ENCODE measurements at places on chromosomes 12 and 14.

DNA sequence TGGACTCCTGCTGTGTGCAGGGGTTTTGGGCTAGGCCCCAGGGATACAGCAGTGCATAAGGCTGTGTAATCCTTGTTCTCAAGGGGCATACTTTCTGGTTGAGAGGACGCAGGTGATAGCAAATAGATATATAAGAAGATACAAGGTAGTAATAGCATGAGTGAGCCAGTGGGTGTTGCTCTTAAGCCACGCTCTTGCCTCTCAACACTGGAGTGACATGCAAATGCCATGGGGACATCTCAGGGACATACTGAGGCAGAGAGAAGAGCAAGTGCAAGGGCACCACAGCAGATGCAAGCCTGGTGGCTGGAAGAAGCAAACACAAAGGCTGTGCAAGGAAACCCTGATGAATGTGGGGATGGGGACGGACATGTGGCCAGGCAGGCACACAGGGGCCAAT lies 223.3 kb downstream of the CHST11 start:
- peak; percentile 23 for DNase-seq

DNA sequence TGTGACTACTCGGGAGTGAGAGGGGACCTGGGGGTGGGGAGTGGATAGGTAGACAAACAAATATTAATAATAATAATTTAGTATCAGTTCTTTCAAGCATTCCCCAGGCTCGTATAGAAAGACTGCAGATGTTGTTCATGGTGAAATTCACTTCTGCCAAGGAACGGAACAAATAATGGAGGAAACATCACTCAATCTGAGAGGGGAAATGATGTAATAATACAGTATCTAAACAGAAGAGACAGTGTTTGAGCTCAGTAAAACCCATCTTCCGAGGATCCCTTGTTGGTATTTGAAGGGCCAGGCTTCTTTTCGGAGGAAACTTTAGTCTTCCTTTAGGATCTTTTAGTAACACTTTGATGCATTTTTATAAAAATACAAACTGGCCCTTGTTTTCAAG lies 114.2 kb downstream of the KCNK10 start:
- DNase-seq: no peak

GRCh38 chr12:104571328-104571727 lies 114.6 kb downstream of the CHST11 start:
- DNase-seq: peak; percentile 56

- DNase-seq: no peak
These were observed 68.0 kb downstream of the NIN start for GRCh38 chr14:50762931-50763300.

GRCh38 chr12:26469421-26470180 lies 274.2 kb downstream of the SSPN start:
- DNase-seq: no peak

- no peak for DNase-seq
These were observed 38.3 kb upstream of the FAR2 start for GRCh38 chr12:29110506-29111442.

DNA sequence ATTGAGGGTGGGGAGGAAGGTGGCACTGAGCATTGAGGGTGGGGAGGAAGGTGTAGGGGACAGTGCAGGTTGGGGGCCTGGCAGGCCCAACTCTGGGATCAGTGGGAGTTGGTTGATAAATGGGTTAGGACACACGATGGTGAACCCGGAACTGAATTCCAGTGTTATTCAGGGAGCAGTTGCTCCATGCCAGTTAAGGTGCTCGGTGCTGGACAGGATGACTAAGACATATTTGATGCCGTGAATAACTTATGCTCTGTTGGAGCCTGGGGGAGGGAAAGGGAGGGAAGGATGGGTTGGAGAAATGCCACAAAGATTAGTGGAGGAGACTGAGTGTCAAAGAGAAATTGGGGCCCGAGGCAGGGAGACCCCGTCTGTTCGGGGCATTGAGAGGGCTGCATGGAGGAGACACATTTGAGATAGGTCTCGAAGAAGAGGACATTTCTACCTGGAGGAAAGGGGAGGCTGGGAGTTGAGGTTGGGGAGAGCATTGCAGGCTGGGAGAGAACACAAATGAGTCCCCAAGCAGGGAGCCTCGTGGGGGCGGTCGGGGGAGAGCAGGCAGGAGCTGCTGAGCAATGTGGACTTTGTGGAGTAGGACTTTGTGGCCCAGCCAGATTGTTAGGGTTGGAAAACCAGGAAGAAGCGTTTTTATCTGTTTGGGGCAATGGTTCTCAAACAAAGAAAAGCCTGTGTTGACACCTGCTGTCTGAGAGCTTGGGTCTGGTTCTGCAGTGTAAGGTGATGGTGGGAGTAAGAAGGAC lies 65.3 kb downstream of the IQSEC3 start:
- no peak for DNase-seq

DNA sequence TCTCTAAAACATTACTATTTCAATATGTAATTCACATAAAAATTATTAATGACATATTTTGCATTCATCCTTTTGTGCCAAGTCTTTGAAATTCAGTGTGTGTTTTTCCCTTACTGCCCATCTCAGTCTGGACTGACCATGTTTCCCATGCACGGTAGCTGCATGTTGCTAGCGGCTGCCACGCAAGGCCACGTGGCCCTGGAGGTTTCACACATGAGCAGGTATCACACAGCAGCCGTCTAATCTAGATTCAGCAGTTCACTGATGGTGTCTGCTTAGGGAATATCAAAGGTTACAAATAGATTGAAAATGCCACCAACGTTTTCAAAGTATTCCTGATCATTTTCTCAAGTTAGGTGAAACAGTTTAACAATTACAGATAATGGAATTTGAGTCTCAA lies 234.8 kb upstream of the FKBP4 start:
- DNase-seq: no peak

GRCh38 chr14:81765651-81766275 lies 232.1 kb upstream of the SEL1L start:
- no peak for DNase-seq

- no peak for DNase-seq
These were observed 22.6 kb upstream of the MAPKAPK5 start for GRCh38 chr12:111819191-111820158.

DNA sequence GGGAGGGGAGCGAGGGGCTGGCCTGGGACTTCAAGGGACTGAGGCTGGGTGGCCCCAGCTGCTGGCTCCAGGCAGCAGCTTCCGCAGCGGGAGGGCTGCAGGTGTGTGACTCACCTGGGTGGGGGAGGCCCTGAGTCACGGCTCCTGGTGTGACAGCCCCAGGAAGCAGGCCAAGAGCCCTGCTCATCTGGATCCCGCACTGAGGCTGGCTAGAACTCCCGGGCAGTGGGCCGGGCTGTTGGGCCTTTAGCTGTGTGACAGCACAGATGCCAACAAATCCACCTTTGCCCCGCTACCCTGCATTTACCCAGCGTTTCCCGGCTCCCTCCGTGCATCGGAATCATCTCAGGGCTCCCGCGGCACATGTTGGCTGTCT lies 180.0 kb upstream of the PRMT8 start:
- no peak for DNase-seq

DNA sequence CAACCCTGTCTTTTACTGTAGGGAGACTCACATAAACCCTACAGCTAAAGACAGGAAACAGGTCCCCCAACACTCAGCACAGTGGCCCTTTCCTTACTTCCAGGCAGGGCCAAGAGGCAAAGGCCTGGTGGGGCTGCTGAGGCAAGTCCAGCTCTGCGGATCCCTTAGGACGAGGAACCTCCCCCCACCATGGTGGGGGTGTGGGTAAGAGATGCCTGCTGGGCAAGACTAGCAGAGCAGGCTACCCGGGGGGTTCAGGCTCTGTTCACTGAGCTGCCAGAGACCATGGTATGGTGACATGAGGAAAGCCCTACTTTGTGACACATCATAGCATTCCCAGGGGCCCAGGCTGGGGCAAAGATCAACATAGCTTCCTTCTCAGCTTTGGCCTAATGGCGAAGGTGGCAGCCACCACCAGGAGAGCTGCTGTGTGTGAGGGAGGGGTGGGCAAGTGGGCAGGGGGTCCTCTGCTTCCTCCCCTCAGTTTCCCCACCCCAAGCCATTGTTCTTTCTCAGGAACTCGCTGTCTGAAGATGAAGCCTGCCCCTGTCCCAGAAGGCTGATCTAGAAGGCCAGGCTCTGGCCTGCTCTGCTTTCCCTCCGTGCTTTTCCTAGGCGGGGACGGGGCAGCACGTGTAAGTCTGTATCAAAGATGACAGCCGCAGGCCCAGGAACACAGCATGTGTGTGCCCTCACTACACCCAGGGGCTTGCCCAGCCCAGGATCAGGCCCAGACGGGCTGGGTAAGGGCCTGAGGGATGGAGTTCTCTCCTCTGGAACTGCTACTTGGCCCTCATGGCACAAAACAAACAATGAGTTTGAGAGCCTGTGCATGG lies 10.1 kb upstream of the TINF2 start:
- no peak for DNase-seq

DNA sequence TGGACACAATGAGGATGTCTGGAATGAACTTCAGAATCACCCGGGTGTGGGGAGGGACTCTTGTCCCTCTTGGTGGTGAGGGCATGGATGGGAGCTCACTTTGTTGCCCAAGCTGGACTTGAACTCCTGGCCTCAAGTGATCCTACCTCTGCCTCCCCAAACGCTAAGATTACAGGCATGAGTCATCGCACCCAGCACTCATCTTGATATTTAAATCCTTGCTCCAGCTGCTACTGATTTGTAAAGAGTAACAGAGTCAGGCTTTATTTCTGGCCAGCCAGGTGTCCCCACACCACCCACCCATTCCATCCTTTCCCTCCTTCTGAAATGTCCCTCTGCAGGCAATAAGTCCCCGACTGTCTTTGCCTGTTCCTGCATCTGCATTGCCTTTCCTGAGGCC lies 4.9 kb downstream of the DDX54 start:
- DNase-seq: no peak

- no peak for DNase-seq
These were observed 324.1 kb upstream of the DIO3 start for GRCh38 chr14:101237252-101237616.

GRCh38 chr12:3803865-3804472 lies 51.1 kb upstream of the CRACR2A start:
- DNase-seq: peak; percentile 51

- DNase-seq: peak; percentile 13
These were observed 62.0 kb downstream of the DYRK2 start for GRCh38 chr12:67710582-67710981.

- DNase-seq: no peak
These were observed 262.3 kb upstream of the GRIP1 start for GRCh38 chr12:66941150-66941549.

DNA sequence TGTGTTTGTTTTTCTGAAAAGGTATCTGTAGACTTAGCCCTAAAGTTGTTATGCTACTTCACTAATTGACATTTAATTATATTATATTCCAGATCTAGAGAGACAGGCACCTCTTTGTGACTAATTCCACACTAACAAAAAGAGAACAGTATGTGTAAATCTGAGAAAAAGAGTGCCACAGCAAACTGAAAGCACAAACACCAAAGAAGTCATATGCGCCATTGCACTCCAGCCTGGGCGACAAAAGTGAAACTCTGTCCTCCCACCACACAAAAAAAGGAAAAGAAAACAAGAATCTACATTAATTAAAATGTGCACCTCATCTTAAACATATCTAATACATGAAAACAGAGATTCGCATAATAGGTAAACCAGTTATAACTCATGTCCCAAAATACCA lies 4.4 kb upstream of the CSRNP2 start:
- DNase-seq: no peak

GRCh38 chr14:75825147-75825592 lies 156.6 kb downstream of the TGFB3 start:
- no peak for DNase-seq

DNA sequence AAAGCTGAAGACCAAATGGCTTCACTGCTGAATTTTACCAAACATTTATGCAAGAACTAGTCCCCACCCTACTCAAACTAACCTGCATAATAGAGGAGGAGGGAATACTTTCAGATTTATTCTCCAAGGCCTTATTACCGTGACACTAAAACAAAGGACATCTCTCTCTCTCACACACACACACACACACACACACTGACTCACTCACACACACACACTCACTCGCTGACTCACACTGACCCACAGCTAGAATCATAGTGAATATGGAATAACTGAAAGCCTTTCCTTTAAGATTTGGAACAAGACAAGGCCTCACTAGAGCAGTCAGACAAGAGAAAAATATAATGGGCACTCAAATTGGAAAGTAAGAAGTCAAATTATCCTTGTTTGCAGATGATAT lies 1014.1 kb downstream of the TMTC2 start:
- no peak for DNase-seq

DNA sequence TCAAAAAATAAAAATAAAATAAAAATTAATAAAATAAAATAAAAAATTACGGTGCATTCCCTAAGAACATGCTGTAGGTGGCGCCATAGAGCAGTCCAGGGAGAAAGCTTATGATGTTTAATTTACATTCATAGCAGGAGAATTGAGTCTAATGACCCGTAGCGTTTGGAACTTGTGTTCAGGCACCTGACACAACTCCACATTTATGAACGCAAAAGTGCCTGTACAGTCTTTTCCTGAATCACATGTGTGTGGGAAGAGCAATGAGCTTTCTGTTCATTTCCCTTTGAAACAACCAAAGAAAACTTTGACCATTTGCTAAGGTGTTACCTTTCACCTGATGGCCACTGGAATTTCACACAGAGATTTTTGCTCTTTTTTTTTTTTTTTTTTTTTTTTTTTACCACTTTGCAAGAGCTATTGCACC lies 60.6 kb upstream of the KCNA1 start:
- no peak for DNase-seq

GRCh38 chr12:121810833-121811433 lies 7.1 kb downstream of the SETD1B start:
- no peak for DNase-seq

DNA sequence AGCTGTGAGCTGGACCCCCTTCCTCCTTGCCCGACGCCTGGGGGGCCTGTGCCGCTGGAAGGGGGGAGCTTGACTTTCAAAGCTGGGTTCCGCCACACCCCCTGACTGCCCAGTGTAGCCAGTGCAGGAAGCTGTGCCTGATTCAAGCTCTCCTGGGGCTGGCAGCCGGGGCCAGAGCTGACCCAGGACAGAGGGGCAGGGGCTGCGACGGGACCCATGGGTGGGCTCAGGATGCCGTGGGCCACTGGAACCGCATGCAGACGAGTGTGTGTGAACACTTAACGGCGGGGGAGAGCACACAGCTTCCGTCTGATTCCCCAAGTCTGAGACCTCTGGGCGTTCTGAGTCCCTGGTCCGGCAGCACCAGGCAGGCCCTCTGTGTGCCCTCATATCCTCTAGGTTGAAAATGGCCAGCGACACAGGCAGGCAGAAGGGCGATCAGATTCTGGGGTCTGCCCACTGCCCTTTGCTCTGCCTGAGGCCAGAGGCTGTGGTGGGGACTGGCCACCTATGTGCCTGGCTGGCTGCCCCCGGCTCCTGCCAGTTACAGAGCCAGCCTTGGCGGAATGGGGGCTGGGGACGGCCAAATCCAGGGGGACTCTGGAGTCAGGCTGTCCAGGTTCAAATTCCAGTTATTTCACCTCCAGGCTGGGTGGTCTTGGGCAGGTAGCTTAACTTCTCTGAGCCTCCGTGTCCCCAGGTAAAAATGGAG lies 54.0 kb downstream of the CYP46A1 start:
- DNase-seq: no peak

GRCh38 chr12:91859347-91859746 lies 286.3 kb downstream of the BTG1 start:
- no peak for DNase-seq
